ENCODE measurements at places on chromosomes 12 and 14.
A peak's percentile ranks its signal among the peaks of the same experiment; 100 is the strongest.

DNA sequence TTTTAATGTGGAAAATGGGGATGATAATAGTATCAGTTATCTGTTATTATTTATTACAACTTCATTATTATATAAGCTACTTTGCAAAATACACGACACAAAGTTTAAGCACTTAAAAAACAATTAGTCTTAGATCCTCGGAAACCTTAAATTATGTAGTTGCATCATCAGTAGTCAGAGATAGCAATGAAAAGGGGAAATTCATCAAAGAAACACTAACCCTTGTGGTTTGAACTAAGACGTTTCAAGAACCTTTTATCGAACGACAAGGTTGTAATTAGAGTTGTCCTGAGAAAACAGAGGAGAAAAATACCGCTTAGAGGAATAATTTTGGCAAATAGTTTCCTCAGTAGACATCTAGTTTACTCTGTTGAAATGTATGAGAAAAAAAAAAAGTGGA, 198.5 kb downstream of the PTPRO start:
- no peak for DNase-seq

- DNase-seq: peak; percentile 60
Measured at GRCh38 chr14:33120341-33120740, 181.7 kb downstream of the NPAS3 start.

DNA sequence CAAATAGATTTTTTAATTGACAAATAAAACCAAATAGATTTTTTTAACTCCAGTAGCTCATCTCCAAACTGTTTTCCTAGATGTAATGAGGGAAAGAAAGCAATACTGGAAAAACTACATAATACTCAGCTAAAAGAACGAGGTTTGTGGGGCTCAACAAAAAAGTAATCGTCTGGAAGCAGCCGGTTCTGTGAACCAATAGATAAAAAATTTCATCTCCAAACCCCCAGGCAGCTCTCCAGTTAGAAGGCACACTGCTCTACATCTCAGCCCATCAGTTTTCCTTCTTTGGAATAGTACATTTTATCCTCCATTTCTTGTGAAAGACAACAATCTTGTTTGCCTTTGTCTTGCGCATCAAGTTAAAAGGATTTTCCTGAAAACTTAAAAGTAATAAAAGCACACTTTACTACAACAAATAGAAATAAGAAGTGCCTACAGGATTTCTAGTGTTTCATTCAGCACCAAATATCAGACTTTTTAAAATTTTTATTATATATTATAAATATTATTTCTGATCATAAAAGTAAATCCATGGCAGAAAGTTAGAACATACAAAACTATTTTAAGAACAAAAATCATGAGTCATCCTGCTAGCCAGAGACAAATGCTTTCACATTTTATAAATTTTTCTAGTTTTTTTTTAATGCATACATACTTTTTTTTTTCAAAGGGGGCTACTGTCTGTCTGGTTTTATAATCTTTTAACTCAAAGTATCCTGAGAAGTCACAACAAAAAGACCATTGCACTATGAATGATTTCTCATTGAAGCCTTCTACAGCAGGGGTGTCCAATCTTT, 67.7 kb downstream of the EPS8 start:
- DNase-seq: peak; percentile 56

GRCh38 chr12:49941556-49942511, 8.7 kb upstream of the AQP2 start:
- DNase-seq: no peak

DNA sequence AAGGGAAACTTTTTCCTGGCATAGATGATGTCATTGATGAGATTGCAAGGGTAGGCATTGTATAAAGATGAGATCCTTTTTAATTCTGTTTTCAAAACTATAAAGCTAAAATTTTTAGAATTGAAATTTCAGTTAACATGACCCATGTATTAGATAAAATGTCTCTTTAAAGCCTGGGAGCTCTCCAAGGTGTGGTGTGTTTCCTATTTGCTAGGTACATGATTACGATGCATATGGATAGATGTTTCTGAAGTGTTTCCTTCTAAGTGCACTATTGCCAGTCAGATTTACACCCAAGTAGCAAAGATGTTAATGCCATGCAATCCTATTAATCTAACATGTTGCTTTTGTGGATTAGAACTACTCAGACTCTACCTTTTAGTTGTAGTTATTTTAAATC, 834.7 kb downstream of the DIO2 start:
- DNase-seq: no peak

DNA sequence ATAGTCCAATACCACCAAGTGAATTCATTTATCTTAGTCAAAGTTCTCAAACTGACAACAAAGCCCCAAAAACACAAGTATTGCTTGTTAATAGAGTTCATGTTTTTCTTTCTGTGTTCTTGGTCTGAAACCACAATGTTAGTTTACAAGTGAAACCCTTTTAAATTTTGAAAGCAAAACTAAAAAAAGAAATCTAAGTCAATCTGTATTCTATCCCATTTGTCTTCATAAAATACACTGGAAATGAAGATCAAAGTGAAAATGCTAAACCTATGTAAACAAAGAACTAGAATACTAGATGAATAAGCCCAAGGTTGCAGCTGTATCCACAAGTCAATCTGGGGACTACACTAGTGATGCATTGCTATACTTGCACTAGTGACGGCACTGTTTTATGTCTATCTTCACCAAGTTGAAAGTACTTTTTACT, 10.4 kb downstream of the MAP4K5 start:
- DNase-seq: peak; percentile 73

GRCh38 chr12:93081810-93082165, 152.7 kb upstream of the EEA1 start:
- no peak for DNase-seq

GRCh38 chr14:71021347-71022011, 114.2 kb downstream of the PCNX1 start:
- peak; percentile 76 for DNase-seq

DNA sequence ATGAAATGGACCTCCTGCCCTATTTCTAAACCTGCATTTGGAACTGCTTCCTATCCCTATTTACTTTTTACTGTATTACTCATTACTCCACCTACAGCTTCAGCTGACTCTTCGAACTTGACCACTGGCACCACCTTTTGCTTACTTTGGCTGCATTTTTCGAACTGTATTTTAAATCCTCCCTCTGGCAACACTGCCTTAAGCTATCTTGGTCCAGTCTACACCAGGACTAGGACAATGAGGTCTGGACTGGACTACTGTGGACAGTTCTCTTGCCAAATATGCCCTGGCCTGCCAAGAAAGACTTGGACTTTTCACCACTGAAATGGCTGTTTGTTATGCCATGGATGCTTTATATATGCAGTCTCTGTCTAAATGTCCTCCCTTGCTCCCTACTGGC, 328.1 kb downstream of the BTG1 start:
- DNase-seq: peak; percentile 53

DNA sequence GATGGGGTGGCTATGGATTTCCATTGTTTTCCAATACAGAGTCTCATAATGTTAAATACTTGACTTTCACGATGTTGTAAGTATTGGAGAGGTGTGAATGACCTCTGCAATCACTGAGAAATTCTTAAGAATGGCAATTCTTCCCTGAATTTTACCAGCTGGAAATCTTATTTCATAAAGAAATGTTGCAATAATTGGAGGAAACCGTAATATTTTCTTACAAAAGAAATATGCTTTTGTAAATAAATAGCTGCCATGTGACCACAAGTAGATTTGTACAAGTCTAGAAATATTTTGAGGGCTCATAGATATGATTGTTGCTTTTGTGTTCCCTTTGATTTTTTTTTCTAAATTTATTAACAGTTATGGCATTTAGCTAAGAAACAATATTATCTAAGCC, 308.7 kb upstream of the ATP2B1 start:
- DNase-seq: no peak

DNA sequence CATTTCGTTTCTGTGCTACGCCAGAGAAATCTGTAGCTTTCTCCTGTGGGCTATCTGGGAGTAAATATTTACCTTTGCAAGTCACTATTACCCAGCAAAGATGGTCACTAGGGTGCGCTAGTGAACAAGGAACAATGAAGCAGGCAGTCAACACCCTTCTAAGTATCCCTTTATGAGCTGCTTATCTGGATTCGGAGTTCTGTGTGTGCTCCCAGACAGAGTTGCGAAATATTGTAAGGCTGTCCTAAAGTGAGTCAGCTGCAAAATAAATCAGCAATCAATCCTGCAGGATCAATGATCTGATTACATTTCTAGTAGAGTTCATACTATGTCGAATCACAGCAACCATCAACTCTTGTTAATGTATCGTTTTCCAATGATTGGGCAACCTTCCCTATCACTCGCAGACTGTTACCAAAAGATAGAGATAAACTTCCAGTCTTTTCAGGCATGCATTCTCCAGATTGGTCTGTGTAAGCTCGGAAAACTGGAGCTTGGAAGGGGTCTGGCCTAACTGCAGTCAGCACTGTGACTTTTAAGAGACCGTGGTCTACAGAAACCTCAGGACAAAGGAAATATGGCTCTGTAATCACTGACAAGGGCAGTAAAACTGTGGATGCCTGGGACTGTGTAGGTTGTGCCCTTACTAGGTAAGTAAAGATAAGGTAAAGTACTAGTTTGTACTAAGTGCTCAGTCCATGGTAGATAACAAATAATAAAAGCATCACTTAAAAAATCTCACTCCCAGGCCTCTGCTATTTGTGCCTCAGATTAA, 133.5 kb downstream of the KCNK10 start:
- DNase-seq: peak; percentile 74

DNA sequence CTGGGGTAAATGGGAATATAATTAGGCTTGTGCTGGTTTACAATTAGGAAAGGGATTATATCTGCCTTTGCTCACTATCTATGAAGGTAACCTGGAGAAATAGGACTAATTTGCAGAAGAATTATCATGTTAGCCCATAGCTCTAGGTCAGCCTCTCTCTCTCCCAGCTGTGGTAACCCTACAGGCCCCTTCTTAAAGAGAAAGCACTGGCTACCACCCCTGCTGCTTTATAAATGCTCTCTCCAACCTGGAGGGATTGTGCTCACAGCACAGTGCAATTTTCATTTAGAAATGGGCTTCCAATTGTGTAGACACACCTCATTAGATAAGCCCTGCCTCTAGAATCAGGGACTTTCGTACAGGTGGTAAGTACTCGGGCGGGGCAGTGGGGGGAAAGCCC, 22.7 kb upstream of the MGST1 start:
- DNase-seq: no peak

DNA sequence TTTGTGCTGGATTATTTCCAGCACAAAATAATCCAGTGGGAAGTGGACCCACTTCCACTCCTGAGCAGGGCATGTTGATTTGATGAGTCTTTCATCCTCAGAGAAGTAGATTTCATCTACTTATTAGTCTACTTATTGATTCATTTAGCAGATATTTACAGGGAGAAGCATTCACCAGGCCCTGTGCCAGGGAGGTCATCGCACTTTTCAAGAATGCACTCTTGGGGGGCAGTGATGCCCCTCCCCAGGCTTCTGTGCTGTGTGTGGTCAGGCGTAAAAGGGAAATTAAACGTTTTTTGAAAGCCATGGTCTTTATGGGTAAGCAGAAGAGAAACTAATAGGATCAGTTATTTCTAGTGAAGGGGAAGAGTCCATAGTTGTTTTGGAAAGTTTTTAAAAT, 610.7 kb upstream of the TMEM132C start:
- DNase-seq: peak; percentile 38

- peak; percentile 78 for DNase-seq
Measured at GRCh38 chr12:27984275-27984674, 11.7 kb upstream of the PTHLH start.

DNA sequence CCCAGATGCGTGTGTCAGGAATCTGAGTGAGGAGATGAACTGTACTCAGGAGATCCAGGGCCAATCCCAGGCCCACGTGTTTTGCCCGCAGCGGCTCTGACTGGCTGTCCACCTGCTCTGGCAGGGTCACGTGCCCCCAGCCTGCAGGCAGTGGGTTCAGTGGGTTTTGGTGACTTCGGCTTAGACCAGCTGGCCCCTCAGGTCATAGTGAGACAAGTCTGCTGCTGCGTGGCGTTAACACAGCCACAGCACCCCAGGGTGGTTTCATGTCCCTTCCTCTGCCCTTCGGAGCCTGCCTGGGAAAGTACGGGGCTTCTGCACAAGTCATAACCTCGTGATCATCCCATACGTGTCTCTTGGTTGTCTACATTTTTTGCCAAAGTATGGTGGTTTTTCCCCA, 2.6 kb downstream of the FBRSL1 start:
- DNase-seq: no peak

DNA sequence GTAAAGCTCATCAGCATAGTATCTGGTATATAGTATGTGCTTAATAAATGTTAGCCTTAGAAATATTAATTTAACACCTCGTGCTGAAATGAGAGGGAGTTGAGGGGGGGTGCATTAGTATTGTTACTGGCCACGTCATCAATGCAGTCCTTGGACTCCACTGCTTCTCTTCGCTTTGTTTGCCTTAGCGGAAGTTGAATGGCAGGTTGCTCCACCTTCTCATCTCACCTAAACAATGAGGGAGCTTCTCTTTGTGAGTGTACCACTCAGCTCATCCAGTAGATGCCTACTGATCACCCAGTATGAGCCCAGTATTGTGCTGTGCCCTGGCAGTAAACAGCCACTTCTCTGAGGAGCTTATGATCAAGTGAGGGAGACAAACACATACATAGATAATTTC, 4.5 kb downstream of the TMEM117 start:
- DNase-seq: no peak

- no peak for DNase-seq
Measured at GRCh38 chr12:115023279-115024265, 339.6 kb upstream of the TBX3 start.

DNA sequence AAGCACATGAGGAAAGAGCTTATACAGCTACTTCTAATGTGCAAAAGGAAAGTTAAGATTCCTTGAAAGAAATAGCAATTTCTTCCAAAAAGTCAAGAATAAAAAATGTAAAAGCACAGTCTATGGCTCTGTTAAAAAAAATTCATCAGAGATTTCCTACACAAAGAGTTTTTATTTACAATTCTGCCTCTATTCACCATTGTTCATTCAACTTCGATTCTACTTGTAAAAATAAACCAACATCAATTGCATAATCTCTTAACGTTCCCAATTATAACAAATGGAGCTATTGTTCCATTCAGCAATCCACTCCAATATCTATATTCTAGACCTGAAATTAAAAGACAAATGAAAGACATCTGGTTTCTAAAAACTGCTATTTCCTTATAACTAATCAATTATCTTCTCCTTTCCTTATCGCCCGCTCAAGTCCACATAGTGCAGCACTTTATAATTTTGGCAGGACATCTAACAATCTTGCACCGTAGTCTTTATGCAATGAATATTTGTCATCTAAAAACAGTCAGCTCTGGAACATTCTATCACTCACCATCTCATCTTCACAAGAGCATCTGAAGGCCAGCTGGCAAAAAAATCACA, 6.2 kb downstream of the EIF2S3B start:
- DNase-seq: no peak

DNA sequence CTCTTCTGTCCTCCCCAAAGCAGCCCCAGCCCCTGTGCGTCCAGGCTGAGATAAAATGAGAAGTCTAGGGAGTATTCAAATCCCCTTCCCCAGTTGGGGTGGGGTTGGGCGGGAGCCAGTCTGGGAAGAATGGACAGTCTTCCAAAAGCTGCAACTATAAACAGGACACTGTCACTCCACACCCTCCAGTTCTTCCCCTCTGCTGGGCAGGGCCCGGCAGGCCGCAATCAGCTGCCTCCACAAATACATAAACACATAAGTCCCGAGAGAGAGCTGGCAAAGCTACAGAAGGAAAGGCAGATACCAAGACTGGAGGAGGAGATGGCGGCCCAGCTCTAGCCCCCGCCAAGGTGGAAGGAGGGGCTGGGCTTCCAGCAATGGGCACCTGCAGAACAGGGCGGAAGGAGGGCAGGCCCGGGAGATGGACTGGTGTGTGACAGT, 12.7 kb downstream of the LTBP2 start:
- no peak for DNase-seq

GRCh38 chr12:9810671-9811070, 16.6 kb upstream of the KLRF1 start:
- no peak for DNase-seq
